Stimulated activated CD4-positive, alpha-beta T cell treated with anti-CD3 and anti-CD28 coated beads, Interleukin-1b, Interleukin-23, amount 100 ng/mL, for 48 hours (primary cell): ENCODE measurements at places on chromosomes 1 and 21.

GRCh38 chr1:30148676-30149075, 574.7 kb downstream of the MATN1 start:
- no peak for DNase-seq

- no peak for DNase-seq
Observed at GRCh38 chr1:91553177-91553591, 52.5 kb downstream of the CDC7 start.

GRCh38 chr1:177596485-177596884, 373.4 kb downstream of the SEC16B start:
- no peak for DNase-seq

- DNase-seq, result no peak
Observed at GRCh38 chr1:203199481-203199815, 12.9 kb upstream of the CHI3L1 start.

GRCh38 chr1:113276507-113276906, 113.8 kb upstream of the MAGI3 start:
- no peak for DNase-seq
